Urinary bladder (tissue), 4 donors: ENCODE measurements at places on chromosomes 7 and 10. TPM values are rescaled to one million over a fixed set of nuclear protein-coding genes. Genes with fewer than 3 reads are reported as not detected.

ZNF488 gene
- 0.41 TPM for polyA plus RNA-seq

EVX1 gene
- 2.0 TPM for polyA plus RNA-seq

ADAM8 gene
- polyA plus RNA-seq, result 5.7 TPM

MSMB gene
- polyA plus RNA-seq, result 1.1 TPM

ZNF467 gene
- polyA plus RNA-seq, result 9.5 TPM

TMEM229A gene
- 0.73 TPM for polyA plus RNA-seq

TSPAN12 gene
- polyA plus RNA-seq, result 13.8 TPM

CARD11 gene
- polyA plus RNA-seq, result 5.4 TPM

AUTS2 gene
- 13.4 TPM for polyA plus RNA-seq

RASA4B gene
- 19.9 TPM for polyA plus RNA-seq

FEZF1 gene
- polyA plus RNA-seq, result not detected
